ENCODE measurements at places on chromosomes 16 and 17.

DNA sequence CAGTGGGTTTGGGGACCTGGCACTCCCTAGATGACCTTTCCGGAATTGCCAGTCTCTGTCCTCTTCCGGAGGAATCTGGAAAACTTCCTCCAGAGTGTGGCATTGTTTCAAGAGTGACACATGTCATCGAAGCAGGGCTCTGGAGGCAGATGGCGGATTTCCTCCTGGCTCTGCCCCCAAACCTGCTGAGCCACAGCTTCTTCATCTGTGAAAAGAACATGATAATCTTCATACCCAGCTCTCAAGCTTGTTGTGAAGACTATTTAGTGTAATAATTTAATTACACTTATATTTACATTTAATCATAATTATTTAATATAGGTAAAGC lies 19.7 kb upstream of the TEX2 start:
- no peak for DNase-seq

DNA sequence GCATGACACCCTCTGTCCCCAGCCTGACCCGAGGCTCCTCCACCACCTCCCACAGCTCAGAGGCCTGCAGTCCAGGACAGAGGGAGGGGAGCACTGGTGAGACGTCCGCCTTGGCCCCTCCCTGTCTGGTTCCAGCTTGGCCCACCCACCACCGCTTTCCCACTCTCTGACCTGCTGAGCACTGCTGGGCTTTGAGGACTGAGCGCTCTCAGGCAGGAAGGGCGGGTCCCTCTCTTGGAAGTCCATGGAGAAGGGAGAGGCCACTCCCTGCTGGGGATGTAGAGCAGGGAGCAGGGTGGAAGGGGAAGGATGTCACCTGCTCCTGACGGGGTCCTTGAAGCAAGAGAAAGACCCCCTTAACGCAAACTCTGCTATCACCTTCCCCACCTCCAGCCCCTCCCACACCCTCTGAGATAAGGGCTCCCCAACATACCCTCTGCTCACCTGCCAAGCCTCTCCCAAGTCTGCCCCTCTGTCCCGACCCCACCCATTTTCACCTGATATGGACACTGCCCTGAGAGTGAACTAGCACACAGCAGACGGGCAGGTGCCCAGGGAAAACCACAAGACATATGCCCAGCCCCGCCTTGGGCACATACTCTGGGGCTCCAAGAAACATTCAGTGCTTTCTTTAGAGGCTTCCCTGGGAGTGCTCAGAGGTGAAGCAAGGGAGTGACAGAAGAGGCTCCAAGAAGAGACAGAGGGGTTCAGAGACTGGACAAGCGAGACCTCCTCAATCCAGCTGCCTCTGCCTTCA lies 1.4 kb downstream of the OSBPL7 start:
- no peak for DNase-seq

GRCh38 chr17:17495536-17496188 lies 533 bp downstream of the RASD1 start:
- DNase-seq, result no peak

DNA sequence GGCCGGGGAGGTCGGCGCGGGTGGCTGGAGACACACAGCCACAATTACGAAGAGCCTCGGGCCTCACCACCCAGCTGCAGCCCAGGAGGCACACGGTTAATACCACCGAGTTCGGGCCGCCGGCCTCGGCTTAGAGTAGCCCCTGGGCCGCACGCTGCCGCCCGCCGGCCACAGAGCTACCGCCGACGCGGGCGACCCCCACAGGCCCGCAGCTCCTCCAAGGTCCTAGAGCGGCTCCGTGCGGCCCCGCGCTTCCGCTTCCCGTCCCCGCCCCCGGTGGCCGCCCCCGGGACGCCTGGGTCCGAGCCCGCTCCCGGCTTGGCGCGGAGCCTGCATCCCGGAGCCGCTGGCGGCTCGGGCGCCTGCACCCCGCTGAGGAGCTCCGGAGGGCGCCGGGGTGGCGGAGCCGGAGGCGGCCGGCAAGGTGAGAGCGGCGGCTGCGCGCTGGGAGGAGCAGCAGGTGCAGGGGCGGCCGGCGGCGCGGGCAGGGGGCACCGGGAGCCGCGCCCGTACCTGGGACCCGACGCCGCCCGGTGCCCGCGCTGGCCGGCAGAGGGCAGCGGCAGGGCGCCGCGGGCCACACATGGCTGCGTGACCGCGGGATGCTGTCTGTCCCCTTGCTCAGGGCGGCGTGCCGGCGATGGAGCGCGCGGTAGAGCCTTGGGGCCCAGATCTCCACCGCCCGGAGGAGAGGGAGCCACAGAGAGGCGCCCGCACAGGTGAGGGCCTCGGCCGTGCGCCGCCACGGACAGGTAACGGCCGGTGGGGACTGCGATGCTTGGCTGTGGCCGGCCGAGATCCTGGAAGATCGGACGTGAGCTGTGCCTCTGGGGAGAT lies at the start of gene ZNF48:
Gene ZNF48, plus strand, starts transcription at position 266 of the 837 bp plus-strand sequence. Its CDS starts 375 bp downstream, at position 641.
- DNase-seq, result no peak

- DNase-seq, result no peak
Observed at GRCh38 chr16:86598607-86599565, 20.5 kb downstream of the FOXL1 start.

GRCh38 chr17:8954339-8954738 lies 11.2 kb downstream of the PIK3R5 start:
- DNase-seq, result no peak

GRCh38 chr17:32279891-32280716 lies 14.5 kb downstream of the RHBDL3 start:
- DNase-seq, result no peak

DNA sequence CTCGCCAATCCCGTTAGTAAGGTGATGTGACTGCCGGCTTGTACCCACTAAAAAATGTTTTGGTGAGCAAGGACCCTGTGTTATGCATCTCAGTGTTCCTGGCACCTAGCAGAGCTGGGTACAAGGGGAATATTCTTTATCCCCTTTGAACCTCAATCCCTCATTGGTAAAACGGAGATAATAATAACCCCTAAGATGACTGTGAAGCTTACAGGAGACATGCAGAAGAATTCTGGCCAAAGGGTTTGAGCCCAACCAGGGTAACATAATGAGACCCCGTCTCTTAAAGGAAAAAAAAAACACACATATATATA lies 896 bp downstream of the GGA2 start:
- DNase-seq, result no peak

GRCh38 chr16:27761816-27762215 lies 211.9 kb downstream of the KATNIP start:
- DNase-seq, result no peak

DNA sequence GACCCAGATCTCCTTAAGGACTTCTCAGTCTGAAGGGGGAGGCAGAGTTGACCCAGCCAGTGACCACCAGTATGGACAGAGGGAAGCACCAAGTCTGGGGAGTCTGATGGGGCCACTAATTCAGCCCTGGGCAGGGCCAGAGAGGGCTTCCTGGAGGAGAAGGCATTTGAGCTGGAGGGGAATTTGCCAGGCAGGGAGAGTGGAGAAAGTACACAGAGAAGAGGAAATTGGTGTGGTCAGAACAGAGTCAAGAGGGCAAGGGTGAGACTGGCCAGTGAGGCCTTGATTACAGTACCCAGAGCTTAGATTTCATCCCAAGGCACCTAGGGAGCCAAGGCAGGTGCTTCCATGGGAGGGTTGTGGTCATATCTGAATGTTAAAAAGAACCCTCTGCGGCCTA lies 36.3 kb downstream of the MYO15A start:
- no peak for DNase-seq

GRCh38 chr16:8957063-8957397 lies 6.7 kb downstream of the USP7 start:
- DNase-seq, result no peak

DNA sequence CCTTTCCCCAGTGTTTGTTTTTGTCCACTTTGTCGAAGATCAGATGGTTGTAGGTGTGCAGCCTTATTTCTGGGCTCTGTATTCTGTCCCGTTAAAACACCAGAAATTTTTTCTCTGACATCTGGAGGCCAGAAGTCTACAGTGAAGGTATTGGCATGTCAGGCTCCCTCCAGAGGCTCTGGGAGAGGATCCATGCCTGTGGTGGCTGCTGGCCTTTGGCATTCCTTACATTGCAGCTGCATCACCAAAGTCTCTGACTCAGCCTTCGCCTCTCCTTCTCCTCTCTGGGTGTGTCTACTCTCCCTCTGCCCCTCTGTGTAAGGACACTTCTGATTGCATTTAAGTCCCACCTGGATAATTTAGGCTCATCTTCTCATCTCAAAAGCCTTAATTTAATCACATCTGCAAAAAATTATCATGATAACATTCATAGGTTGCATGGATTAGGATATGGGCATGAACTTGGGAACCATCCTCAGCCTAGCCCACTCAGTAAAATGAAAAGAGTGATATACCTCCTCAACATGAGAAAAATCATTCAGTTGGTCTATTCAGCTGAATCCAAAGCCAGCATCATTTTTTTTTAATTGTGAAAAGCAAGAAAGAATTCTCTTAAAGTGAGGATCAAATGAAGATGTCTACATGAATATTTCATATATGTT lies 78.0 kb downstream of the MAP2K6 start:
- DNase-seq, result no peak

All from SK-N-MC (cell line).